T-helper 1 cell (primary cell): ENCODE measurements at places on chromosomes 1 and 21.

GRCh38 chr1:205226868-205227583 is 720 bp upstream of the TMCC2 start:
- DNase-seq = peak; percentile 23

DNA sequence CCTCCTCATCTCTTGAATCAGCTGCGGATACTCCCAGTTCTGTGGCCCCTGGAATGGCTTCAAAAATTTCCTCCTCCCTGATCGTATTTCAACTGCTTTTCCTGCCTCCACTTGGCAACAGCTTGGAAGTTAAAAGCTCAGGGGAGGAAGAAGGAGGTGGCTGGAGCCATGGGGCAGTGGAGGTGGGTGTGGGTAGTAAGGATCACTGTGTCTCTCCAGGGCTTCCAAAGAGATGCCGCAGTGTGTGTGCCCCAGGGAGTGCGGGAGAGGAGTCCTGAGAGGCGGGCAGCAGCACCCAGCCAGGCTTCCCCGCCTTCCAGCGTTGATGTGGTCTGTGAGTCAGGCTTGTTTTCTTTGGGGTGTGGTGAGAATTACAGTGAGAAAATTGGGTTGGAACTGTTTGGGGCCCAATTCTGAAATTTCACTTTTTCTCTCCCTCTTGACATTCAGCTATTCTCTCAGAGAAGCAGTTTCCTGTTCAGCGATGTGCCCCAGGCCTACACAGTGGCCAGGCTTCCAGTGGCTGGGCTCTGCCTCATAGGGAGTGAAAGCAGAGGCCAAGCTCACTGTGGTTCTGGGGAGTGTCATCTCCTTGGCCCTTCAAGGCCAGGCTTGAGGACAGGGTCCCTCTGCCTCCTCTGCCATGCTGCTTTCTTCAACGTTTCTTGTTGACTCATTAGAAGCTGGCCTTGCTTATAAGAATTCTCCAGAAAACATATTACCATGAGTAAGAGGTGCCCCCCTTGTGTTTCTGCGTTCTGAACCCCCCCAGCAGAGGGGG is 69.0 kb downstream of the PGM1 start:
- DNase-seq = no peak

GRCh38 chr1:205700865-205701401 is 20.6 kb upstream of the SLC45A3 start:
- no peak for DNase-seq

DNA sequence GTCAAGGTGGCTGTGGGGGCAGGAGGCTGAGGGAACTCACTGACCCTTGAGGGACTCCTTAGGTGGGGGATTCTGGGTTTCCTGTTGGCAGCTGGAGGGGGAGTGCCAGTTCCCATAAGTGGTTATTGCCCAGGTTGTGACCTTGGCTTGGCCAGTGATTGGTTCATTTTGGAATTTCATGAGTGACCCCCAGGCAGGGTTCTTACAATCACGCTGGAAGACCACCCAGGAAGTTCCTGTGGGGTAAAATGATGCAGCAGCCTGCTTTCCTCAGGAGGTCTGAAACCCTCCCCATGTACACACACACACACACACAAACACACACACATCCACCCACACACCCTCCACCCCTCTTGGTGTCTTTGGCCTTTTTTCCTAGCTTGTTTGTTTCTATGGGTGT is 16.9 kb downstream of the VANGL1 start:
- DNase-seq = no peak

GRCh38 chr1:16450863-16451481 is 10.4 kb downstream of the NECAP2 start:
- no peak for DNase-seq

DNA sequence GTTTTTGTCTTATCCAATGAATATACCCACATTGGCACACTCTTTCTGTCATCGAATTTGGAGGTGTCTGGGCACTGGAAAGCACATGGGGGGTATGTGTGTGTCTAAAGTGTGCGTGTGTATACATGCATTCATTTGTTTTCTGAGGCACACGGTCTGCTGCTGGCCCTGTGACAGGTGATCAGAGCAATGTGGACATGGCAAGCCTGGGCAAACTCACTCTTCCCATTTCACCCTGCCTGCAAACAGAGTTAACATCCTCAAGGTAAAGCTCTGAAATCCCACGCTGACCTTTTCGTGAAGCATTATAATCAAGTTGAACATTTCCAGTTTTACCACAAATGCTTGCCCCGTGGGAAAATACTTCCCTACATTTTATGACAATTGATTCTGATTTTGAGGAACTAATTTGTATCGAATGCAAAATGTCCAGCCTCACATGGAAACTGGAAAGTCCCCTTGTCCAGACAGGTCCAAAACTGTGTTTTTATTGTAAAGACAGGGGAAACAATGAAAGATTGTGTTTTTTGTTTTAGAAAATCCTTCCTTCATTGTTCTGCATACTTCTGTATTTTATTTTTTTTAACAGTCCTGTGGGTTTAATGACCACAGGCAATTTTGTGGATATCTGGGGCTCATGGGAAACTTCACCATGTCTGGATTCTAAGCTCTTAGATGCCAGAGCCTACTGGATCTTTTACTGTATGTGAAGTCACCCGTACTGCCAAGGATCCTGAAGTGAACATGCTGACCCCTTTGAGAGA is 160.9 kb downstream of the PBX1 start:
- no peak for DNase-seq

DNA sequence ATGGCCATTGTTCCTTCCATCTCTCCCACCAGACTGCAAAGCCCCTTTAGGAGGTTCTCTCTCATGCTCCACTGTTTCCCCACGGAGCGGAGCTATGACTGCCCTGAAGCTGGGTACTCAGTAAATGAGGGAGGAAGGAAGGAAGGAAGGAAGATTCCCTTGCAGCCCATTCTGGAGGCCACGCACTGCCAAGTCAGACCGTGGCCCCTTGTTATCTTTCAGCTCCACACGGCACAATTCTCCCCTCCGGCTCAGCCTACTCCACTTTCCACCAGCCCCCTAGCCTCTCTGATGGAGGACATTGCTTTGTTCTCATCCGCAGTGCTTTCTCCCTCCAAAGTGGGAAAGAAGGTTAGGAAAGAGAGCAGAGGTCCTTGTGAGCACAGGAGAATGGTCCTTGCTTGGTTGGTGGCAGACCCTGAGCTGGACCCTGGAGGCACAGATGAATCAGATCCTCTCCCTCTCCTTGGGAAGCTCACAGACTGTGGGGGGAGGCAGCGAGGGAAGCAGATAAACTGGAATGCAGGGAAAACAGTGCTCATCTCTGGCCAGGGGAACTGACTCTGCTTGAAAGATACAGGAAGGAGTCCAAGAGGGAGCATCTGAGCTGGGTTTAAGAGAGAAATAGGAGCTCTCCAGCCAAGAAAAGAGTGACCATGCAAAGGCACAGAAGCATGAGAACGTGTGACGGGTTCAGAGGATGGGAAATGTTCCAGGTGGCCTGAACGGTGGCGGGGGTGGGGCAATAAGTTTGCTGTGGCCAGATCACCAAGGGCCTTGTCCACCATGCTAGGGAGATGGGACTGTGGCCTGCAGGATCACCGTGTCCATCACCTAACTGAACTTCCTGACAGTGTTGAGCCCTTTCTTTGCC is 52.6 kb downstream of the GLIS1 start:
- no peak for DNase-seq

DNA sequence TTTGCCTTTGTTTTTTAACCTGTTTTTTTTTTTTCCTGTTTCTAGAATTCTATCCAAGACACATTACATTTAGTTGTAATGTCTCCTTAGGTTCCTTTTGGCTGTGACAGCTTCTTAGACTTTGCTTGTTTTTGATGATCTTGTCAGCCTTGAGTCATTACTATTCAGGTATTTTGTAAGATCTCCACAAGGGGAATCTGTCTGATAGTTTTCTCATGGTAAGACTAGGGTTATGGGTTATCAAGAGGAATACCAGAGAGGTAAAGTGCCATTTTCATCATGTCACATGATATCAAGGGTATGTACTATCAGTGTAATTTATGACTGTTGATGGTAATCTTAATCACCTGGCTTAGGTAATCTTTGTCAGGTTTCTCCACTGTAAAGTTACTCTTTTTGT is 99.1 kb upstream of the GFI1 start:
- no peak for DNase-seq

DNA sequence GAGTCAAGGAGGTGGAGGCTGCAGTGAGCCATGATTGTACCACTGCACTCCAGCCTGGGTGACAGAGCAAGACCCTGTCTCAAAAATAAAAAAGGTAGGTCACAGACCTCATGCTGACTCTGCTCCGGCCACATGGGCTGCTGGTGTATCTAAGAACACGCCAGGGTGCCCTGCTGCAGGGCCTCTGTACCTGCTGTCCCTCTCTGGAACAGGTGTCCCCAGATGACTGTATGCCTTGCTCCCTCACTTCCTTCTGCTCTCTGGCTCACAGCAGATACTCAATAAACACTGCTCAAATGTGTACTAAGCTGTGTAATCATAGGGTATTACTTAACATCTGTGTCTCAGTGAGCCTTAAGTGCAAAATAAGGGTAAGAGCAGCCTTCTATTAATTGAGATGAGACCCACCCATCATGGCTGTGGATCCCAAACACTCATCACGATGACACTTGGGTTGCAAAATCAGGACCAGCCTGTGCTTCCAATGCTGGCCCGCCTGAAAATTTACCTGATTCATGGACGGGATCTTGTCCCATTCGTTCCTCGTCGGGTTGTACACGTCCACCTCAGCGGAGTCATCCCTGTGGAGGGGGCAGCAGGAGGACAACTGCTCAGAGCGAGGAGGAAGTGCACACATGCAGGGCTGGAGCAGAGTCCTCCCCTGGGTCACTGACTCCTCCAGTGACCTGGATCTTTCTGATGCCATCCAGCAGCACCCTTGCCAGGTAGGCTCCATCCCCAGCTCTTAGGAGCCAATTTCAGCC is 7.5 kb downstream of the KLHL21 start:
- no peak for DNase-seq

GRCh38 chr1:205339717-205340116 is 17.0 kb downstream of the KLHDC8A start:
- DNase-seq = peak; percentile 38

DNA sequence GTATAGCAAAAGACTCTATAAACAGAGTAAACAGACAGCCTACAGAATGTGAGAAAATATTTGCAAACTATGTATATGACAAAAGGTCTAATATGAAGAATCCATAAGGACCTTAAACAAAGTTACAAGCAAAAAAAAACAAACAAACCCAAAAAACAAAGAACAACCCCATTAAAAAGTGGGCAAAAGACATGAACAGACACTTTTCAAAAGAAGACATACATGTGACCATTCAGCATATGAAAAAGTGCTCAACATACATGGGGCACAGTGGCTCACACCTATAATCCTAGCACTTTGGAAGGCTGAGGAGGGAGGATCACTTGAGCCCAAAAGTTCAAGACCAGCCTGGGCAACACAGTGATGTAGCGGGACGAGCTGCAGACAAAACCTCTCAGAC is 17.9 kb upstream of the OR2B11 start:
- DNase-seq = no peak

DNA sequence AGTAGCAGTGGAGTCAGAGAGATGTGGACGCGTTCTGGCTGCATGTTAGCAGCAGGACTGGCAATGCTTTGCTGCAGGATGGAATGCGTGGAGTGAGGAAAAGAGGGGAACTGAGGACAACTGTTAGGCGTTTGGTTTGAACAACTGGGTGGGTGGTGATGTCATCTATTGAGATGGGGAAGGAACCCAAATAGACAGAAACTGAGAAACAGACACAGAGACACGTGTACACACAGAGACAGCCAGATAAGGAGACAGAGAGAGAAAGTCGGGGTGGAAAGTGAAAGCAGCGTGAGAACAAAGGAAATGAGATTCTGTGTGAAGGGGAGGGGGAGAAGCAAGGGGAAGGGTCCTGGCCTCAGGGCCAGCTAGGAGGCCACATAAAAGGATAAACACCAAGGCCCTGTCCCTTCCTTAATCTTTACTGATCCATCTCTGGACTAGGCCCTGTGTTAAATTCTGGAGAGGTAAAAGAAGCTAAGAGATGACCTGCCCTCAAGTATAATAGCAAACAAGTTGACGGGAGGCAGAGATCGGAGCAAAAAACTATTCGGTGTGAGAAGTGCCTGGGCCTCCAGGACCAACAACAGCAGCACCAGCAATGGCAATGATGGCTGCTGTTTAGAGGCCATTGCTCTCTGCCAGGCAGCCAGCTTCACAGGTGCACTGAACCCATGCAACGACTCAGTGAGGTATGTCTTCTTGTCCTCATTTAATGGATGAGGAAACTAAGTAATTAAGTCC is 31.6 kb downstream of the VWA5B1 start:
- no peak for DNase-seq

DNA sequence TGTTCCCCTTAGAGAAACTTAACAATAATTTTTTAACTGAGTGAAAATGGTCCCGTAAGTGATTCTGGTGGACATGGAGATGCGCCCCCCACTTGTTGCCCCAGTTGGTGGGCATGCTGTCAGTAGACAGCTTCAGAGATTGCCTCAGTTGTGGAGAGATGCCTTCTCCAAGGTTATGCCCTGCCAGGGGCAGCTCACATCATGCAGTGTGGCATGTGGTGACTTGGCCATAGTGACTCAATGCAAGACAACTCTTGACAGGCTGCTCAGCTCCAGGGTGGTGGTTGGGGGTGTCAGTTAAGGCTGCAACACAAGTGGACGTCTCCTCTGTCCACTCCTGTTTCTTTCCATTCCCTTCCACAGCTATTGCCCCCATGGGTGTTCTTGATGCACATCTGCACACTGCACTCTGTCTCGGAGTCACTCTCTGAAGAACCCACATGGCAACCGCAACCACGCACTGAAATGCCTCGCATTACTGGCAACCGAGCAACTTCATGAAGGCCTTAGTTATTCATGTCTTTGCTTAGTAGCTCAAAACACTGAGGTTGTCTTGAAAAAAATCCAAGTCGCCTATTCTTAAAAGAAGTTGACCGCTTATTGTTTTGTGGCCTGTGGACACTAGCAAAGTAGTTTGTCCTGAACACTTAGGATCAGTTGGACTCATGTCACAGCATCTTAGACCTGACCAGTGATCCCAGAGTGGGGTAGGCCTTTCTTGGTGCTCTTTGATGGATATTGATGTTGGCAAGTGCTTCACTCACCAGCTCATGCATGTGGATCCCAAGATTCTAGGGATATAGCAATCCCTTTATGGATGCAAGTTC is 54.8 kb upstream of the USP1 start:
- DNase-seq = no peak

- no peak for DNase-seq
Measured at GRCh38 chr21:42760361-42760950, 107.0 kb downstream of the PDE9A start.

DNA sequence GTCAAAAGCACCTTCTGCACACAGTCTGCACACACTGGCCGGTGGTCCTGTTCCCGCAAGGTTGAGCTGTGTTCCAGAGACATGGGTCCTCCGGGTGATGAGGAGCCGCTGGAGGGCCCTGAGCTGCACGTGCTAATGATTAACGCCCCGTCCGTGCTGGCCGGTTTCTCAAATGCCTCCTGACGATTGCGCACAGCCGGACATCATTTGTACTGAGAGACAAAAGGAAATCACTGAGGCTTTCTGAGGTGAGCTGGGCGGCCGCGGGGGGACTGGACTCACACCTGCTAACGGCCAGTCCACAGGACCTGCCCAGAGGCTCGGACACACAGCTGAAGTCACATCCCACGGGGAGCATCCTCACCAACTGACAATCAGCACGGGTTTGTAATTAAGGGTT is 29.2 kb downstream of the POFUT2 start:
- no peak for DNase-seq
